ENCODE measurements at places on chromosomes 12 and 14.

DNA sequence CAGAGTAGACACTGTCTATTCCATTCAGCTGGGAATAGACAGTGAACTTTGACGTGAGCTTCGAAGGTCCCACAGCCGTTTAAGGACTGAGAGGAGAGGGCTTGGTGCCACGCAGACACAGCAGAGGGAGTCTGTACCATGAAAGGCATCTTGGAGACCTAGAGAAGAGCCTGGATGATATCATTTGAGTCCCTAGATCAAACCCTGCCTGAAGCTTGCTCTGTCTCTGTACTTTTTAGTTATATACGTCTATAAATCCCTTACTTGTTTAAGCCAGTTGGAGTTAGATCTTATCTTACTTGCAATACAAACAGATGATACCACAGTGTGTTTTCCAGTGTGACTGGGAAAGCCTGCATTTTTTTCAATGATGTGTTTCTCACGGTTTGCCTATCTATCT, 128.9 kb upstream of the RTL1 start:
- no peak for DNase-seq

- no peak for DNase-seq
Observed at GRCh38 chr14:35202195-35202594, 79.8 kb downstream of the PRORP start.

- DNase-seq: no peak
Observed at GRCh38 chr12:109737126-109737525, 23.5 kb downstream of the FAM222A start.

GRCh38 chr14:100294213-100294962, 11.9 kb downstream of the SLC25A29 start:
- no peak for DNase-seq

DNA sequence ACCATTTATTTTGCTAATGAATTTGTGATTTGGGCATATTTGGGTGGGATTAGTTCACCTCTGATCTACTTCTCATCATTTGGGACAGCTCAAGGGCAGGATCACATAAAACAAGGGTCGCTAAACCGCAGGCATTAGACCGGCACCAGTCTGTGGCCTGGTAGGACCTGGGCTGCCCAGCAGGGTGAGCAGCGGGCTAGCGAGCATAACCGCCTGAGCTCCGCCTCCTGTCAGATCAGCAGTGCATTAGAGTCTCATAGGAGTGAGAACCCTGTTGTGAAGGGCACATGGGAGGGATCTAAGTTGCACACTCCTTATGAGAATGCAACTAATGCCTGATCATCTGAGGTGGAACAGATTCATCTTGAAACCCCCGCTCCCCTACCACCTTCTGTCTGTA, 785.3 kb downstream of the TRHDE start:
- no peak for DNase-seq

- no peak for DNase-seq
Observed at GRCh38 chr14:68807148-68807600, 14.3 kb upstream of the ZFP36L1 start.

DNA sequence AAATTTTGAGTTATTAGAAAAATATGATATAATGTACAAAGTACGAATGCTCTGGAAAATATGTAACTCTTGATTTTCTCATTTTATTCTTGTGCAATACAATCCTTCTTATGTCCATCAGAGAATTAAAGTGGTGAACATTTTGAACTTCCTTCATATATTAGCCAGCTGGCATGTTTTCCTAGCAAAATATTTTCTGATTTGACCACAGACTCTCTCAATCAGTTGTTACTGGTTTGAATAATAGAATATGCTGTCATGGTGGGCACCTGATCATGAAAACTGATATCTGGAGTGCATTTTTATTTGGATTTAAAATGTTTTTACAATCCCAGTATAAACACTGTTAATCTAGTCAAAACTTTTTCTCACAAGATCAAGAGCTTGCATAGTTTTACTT, 24.2 kb downstream of the PARPBP start:
- no peak for DNase-seq

DNA sequence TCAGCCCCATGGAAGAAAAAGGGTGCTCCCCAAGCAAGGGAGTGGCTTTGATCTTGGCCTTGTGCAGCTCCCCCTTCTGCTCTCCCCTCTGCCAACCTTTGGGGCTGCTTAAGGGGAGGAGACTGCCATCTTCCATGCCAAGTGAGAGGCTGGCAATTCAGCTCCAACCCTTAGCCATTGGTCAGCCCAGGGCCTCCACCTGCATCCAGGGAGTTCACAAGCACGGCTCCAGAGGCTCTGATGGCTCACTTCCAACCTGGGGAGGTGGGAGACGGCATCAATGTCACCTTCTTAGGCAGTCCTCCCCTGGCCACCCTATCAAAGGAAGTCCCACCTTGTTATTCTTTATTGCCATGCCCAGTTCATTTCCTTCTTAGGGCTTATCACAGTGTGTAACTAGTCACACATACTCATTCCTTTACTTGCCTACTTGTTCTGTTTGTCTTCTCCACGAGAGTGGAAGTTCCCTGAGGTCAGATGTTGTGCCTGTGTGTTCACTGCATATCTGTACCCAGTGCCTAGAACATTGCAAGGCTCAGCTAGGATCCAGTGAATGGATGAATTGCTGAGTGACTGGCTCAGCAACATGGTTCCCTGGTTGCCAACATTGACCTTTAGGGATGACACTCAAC, 5.0 kb downstream of the HDAC7 start:
- DNase-seq: no peak

- no peak for DNase-seq
Observed at GRCh38 chr12:49388682-49389386, 21.6 kb downstream of the SPATS2 start.

DNA sequence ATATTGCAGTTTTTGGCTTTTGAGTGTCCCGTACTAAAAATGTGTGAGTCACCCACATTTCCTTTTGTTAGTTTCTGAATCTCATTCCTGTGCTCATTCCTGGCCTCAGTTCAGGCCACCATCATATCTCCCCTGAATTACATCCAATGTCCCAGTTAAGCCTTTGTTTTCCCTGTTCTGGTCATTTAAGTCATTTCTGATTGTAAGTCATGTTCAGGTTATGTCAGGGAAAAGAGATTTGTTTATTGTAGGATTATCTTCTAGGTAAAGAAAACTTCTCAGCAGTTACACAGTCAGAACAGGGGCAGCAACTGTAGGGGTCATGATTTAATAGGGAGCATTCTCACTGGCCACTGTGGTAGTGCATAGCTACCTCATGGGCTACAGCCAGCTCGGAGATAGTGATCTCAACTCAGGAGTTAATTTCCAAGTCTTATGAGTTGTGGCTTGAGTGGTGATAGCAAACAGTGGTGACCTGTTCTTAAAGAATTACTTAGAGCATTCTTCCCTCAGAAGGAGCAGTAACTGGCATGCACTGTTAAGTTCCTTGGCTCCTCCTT, 6.7 kb downstream of the DDX47 start:
- DNase-seq: peak; percentile 96

- no peak for DNase-seq
Observed at GRCh38 chr12:124379379-124379937, 84.6 kb downstream of the RFLNA start.

DNA sequence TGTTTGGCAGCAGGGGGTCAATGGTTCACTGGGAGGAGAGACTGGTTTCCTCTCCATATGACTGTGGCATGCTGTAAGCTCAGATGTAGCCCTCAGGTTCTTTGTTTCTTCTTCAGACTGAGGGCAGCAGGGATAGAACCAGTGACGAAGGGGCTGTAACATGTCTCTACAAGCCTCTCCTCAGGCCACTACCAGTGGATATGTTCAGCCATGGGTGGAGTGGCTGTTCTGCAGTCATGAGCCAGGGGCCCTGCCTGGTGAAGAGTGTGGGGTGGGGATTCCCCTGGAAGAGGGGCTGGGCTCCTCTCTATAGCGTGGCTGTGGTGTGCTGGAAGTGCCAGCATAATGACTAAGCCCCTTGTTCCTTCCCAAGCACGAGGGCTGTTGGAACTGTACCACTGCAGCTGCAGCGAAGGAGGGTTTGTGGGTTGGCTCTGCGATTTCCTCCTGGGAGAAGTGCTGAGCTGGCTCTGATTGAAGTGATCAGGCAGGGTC, 55.8 kb downstream of the CMAS start:
- DNase-seq: peak; percentile 86

Measured in HS-27A (cell line).